ENCODE measurements at places on chromosomes 1 and 21. TPM values are rescaled to one million over a fixed set of nuclear protein-coding genes. Genes with fewer than 3 reads are reported as not detected.

Gene DYNLT4
- not detected for total RNA-seq

Gene ABCG1
- 9.7 TPM for total RNA-seq

Gene SPRR2F
- not detected for total RNA-seq

Gene ANGPTL7
- total RNA-seq: not detected

Gene ANGPTL3
- not detected for total RNA-seq

Gene RAB3B
- total RNA-seq: 6.7 TPM

Gene AVPR1B
- total RNA-seq: not detected

Gene LRRN2
- total RNA-seq: not detected

Gene QSOX1
- 192 TPM for total RNA-seq

Gene INSRR
- total RNA-seq: not detected

Gene KCNA3
- total RNA-seq: not detected

Gene HAO2
- total RNA-seq: not detected

Gene GJA8
- total RNA-seq: not detected

Gene COL6A1
- 93.0 TPM for total RNA-seq

Gene TMCC2
- 4.3 TPM for total RNA-seq

Gene MRPL9
- total RNA-seq: 91.5 TPM

Gene SH3BGR
- 1.7 TPM for total RNA-seq

Gene ATP1A2
- total RNA-seq: not detected

Gene IFI44
- 2.8 TPM for total RNA-seq

Gene BACE2
- total RNA-seq: 62.4 TPM

Gene PLA2G5
- total RNA-seq: not detected

Gene AIM2
- not detected for total RNA-seq

Gene TCEA3
- total RNA-seq: 4.4 TPM

Gene COL16A1
- 98.1 TPM for total RNA-seq

Gene DUSP23
- 75.6 TPM for total RNA-seq

Gene HSD3B1
- total RNA-seq: not detected

Gene LMX1A
- not detected for total RNA-seq

Gene CCDC181
- total RNA-seq: 0.51 TPM

Gene FAM229A
- 0.78 TPM for total RNA-seq

Gene IVL
- 60.1 TPM for total RNA-seq

Gene CFH
- total RNA-seq: 33.3 TPM

Gene ILDR2
- total RNA-seq: not detected

Gene TMEM269
- total RNA-seq: 0.05 TPM

Gene TRPM2
- not detected for total RNA-seq

Gene CXADR
- total RNA-seq: 13.3 TPM

Gene USH2A
- not detected for total RNA-seq

Gene CNR2
- total RNA-seq: not detected

Gene CYP4A22
- total RNA-seq: not detected

Gene TNFRSF18
- total RNA-seq: 0.98 TPM

Gene GNG4
- 0.05 TPM for total RNA-seq

Gene KRTAP19-3
- not detected for total RNA-seq

Gene FNDC5
- total RNA-seq: not detected

Gene MX1
- 0.37 TPM for total RNA-seq

Gene GPR25
- not detected for total RNA-seq

Gene MTARC1
- total RNA-seq: 5.1 TPM

Gene ATP1A4
- total RNA-seq: not detected

All from airway epithelial cell (primary cell).